T-helper 17 cell (primary cell): ENCODE measurements at places on chromosomes 2 and 18. TPM values are rescaled to one million over a fixed set of nuclear protein-coding genes. Genes with fewer than 3 reads are reported as not detected.

- peak; percentile 81 for DNase-seq
Observed at GRCh38 chr18:47175898-47176575, at the start of gene IER3IP1. Gene IER3IP1, minus strand, starts transcription at chr18:47176364. Its CDS starts 87 bp downstream, at chr18:47176277.

- DNase-seq = no peak
Observed at GRCh38 chr2:233796254-233796653, 18.1 kb downstream of the MROH2A start.

DNA sequence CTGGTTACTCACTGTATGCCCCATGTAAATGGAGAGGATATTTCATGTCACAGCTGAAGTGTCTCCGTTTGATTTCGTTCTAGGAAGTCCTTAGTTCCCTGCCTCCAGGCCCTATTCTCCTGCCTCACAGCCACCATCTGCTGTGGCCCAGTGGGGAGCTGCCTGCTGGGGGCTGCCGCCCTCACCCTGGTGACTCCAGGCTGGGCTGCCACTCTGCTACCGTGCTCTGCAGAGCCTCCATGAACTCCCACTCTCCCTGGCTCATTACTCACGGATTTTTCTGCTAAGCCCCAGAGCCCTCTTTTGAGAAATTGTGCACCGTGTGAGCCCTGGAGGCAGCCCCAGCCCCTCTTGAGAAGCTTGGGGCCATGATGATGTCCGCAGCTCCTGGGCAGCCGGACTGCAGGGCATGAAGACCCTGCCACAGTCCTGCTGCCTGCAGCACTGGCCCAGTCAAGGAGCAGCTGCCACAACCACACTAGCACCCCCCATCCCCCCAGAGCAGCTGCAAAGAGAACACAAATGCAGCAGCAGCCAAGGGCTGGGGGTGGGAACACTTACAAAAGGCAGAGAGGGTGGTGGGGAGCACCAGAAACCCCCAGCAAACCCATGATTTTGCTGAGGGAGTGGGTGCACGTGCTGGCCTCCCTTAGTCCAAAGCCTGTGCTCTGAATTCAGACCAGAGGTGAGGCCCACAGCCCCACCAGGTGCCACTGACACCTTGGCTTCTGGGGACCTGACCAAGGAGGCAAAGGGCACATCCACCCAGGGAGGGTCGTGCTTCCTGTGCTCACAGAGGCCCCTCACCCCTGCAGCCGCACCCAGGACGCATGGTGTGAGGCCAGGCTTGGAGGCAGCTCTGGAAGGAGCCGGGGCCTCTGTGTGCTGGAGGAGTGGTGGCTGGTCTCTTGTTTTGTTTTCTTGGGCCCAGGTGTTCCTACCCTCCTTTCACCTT, 270.2 kb upstream of the RAB6C start:
- DNase-seq = no peak

DNA sequence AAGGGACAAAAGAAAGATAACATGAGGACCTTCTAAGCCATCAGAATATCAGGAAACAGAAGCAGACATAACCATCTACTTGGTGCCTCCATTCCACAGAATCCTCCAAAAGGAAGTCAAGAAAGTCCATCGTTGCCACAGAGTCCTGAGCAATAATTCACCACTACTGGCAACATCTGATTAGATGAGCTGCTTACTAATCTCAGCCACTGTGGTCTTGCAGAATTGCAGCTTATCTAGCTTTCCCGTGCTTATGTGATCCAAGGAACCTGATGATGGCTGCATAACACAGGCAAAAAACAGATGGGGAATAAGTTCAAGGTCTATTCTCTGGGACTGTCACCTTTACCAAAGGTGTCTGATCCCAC, 278.5 kb downstream of the AFF3 start:
- DNase-seq = no peak

GRCh38 chr2:195779491-195779890, 122.5 kb downstream of the SLC39A10 start:
- DNase-seq = no peak

DNA sequence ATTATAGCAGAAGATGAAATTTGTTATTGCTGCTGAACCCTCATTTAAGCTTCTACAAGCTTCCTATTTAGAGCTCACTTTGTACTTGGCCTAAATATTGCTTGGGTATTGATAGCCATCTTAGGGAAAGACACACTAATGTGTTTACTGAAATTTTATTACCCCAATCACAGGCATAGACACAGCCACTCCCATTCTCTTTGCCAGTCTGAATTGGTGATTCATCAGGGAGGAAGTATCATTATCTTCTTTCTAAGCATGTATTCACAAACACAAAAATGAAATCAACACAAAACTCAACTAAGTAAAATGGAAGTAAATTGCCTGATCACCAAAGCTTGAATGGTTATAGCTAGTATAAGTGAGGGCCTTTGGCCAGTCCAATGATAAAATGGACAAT, 666.3 kb downstream of the TSN start:
- no peak for DNase-seq

DNA sequence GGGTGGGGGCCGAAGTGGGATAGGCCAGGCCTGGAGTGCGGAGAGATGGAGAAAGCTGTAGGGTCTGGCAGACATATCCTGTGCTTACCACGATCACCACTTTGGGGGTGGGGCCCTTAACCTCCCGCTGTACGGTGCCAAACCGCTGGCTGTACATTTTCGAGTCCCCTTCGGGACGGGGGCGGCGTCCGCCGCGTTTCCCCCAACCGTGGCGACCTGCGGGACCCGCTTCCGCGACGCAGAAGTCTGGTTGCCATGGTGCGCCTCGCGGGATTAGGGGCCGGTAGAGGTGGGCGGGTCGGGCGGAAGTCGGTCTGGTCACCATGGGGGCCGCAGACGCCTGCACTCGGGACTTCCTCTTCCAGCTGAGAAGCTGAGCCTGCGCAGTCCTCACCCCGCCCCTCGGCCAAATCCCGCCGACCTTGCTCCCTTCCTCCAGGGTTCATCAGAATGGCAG, at the start of gene CFAP53:
Gene CFAP53, minus strand, starts transcription at position 248 of the 457 bp plus-strand sequence. Its CDS starts 91 bp downstream, at position 157.
- peak; percentile 42 for DNase-seq

- no peak for DNase-seq
Observed at GRCh38 chr18:43661570-43661969, 384.3 kb upstream of the SYT4 start.

DNA sequence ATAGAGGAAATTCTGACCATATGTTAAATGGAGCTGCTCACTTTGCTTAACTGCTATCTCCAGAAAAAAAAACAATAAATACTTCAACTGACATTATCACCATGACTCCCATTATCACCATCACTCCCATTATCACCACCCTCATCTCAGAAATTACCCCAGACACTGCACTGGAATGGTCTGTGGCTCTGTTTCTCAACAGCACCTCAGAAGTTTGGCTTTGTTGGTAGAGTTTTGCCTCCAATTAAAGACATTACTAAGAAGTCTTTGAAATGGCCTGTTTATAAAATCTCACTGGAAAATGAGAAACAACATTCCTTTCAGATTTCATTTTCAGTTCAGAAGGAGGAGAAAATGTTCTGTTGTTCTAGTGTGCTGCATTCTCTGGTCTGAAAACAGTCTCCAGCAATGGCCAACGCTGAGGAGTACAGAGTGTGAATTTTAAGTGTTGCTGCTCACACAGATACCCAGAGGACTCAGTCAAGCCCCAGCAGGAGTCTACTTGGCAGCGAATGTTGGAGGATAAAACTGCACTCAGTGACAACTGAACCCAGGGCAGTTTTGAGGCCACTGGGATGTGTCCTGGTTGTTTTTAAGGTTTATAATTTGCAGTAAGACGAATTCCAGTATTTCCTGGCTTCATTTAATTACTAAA, 364.5 kb upstream of the CDH2 start:
- DNase-seq = no peak

- DNase-seq = no peak
Observed at GRCh38 chr2:112910219-112910618, 746 bp upstream of the IL37 start.

GRCh38 chr18:8260827-8261226, 348.4 kb upstream of the RAB12 start:
- no peak for DNase-seq

DNA sequence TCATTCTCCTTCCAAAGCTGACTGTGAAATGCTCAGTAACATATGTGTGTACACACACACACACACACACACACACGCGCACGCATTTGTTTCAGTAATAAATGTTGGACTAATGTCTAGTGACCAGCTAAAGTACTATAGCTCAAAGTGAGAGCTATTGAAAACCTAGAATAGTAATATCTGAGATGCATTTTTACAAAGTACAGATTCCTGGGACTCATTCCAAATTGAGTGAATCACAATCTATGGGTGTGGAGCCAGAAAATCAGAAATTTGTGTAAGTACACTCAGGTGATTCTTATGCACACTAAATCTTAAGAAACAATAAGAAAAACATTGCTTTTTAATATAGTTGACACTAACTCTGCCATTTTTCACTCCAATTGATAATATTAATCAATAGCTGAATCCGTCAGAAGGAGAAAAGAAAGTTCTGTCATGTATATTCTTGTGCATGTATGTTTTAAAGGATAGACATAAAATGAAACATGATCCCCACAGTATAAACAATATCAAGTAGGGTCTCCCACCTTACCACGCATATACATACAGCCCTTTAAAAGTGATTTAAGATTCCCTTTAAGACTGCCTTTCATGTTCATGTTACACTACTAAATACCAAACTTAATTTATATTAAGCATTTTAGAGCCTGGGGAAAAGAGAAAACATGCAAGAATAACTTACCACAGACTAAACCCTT, 123.5 kb downstream of the ATAD2B start:
- no peak for DNase-seq

GRCh38 chr18:34604591-34604990, 105.5 kb upstream of the DTNA start:
- DNase-seq = no peak

DNA sequence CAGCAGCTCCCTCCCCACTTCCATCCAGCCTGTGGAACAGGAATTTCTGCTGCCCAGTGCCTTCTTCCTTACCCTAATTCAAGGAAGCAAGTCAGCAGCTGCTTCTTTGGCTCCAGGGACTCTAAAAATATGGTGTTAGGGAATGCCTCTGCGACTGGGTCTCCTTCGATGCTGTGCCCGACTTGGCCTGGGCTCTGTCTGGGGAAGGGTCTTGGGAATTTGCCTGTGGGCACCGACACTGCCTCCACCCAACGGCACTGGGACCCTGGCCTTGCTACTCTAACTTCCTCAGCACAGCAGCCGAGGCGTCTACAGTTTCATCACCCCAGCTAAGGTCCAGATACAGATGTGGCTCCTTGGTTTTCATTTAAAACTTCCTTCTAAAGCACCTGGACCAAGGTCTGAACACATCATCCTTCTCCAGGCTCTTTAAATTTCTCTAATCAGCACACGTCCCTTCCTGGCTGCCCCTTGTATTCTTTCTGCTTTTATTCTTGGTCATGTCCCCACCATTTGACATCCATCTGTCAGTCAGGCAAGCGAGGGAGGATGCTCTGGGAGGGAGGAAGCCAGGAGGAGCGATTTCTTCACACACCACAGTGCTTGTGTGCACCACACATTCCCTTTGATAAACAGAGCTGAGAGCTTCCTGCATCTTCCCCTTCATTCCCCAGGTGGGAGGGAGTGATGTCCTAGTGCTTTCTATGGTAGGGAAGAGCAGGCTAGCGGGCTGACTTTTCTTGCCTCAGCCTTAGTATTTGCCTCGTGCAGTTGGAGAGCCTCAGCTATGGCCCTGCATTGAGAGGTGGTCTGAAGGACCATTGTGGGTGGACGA, 6.8 kb downstream of the LBH start:
- no peak for DNase-seq

- no peak for DNase-seq
Observed at GRCh38 chr2:66439812-66440542, 5.1 kb downstream of the MEIS1 start.

GRCh38 chr2:33437815-33438214, 38.6 kb upstream of the RASGRP3 start:
- no peak for DNase-seq

- no peak for DNase-seq
Observed at GRCh38 chr2:75499534-75499933, 61.2 kb downstream of the EVA1A start.

DNA sequence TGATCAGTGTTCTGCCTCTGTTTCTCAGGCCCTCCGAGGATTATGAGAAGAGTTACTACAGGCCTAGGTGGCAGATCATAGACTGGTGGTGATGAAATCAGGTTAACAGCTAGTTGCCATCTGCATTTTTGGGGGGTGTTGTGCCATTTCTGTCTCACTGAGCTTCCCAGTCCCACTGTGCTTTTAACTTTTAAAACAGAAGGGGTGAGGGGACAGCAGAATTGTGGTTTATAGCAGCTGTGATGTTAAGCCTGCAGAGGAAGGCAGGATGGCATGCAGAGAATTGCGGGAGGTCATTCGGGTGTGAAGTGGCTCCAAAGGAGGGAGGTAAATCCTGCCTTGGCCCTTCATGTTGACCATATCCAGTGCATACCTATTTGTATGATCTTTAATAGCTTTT, 5.0 kb downstream of the CAB39 start:
- DNase-seq = no peak

DNA sequence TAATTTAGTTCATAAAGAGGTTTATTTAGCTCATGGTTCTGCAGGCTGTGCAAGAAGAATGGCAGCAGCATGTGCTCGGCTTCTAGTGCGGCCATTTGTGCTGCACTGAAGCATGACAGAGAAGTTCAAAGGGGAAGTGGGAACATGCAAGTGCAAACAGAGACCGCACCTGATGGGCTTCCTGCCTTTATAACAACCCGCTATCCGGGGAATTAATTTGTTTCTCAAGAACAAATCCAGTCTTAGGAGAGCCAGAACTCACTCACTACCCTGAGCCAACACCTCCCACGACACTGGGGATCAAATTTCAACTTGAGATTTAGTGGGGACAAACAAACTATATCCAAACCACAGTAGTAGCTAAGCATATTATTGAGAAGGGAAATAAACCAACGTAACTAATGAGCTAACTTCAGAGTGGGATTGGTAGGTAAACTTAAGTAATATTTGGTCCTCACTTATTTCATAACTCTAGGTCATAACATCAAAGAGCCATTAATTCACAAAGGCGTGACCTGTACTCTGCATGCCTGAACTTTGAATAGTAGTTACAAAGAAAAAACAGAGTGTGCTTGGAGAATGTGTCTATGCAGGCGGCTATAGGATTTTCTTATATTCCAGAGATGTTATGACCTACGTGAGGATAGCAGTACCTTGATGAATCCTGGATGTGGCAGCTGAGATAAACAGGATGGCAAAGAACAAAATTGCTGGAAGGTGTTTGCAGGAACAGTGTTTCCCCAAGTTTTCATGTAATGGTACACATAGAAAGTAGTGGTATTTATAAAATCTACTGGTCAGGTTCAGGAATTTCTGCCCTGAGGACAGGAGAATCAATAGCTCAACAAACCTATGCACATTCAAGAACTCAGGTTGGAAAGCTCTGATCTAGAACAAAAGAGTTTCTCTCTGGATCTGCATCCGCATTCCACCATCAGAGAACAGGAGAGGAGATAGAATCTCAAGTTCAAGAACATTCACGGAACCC, 845.9 kb upstream of the ID2 start:
- no peak for DNase-seq

The COBLL1 gene
- 6.6 TPM for total RNA-seq

The TCF23 gene
- not detected for total RNA-seq

The SIX2 gene
- total RNA-seq = not detected

The ACSL3 gene
- 65.7 TPM for total RNA-seq

The CD226 gene
- total RNA-seq = 106 TPM

The CETN1 gene
- total RNA-seq = not detected

The CFAP65 gene
- total RNA-seq = not detected

The ZNF519 gene
- total RNA-seq = 10.6 TPM

The LRATD1 gene
- not detected for total RNA-seq

The APLF gene
- 5.3 TPM for total RNA-seq

The TACR1 gene
- not detected for total RNA-seq

The HOXD10 gene
- total RNA-seq = not detected

The TDRD15 gene
- total RNA-seq = not detected

The TLX2 gene
- 1.5 TPM for total RNA-seq

The NCL gene
- total RNA-seq = 428 TPM

The DNAH7 gene
- 0.37 TPM for total RNA-seq

The LBX2 gene
- total RNA-seq = 0.26 TPM

The FEV gene
- not detected for total RNA-seq

The ERFE gene
- total RNA-seq = not detected

The MC2R gene
- not detected for total RNA-seq
